ENCODE measurements at places on chromosomes 3 and 15. TPM values are rescaled to one million over a fixed set of nuclear protein-coding genes. Genes with fewer than 3 reads are reported as not detected.

DNA sequence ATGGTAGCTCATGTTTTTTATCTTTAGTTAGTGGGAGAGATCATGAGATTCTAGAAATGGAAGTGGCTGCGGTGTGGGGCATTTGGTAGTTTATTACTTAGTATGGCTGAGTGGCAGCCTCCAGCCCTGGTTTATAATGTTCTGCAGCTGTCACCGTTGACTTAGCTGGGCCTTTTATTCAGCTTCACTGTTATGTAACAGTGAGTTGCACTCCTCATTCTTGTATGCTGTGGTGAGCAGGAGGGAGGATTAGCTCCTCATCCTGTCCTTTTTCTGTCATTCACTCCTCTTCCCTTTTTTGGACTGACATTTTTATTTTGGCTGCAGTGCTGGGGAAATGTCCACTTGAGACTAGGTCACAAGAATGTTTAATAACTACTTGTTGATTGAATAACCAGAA lies 29.5 kb downstream of the RAD54L2 start:
- H3K4me3 ChIP-seq, result no peak overlapping the region
- H3K4me1 ChIP-seq, result peaks cover 8% of the 10 kb centered on the region
- H3K27ac ChIP-seq, result no peak overlapping the region
- H3K36me3 ChIP-seq, result peaks cover 4% of the 10 kb centered on the region

DNA sequence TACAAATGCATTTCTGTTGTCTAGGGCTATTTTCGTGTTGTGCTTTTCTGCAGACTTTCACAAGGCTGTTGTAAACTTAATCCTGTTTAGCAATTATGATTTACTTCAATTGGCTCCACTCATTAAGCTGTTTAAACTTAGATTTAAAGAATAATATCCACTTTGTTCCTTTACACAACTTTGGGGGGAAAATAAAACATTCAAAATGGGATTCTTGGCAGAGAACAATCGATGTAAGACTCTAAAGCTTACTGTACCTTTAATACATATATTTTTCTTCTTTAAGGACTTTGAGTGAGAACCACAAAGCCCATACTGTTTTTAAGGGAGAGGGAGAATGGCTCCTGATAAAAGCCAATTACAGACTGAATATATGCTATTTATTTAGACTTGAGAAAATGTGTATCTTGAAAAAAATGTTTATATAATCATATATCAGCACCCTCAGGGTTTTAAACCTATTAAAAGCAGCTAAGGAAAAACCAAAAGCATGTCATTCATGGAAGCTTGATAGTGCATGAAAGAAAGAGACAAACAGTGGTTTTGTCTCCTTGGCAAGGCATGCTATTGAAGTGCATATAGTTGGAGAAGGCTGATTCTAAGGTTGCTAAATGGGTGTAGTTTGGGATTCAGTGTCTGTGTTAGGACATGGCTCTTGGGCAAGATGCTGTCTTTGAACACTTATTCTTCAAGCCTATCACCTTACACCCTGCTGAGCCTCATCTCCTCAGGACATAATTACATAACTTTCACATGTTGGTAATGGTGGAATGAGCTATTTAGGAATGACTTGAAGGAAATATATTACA lies 293.4 kb upstream of the TBC1D5 start:
- H3K27me3 ChIP-seq, result no peaks in the 10 kb centered on the region
- peaks cover 1% of the 10 kb centered on the region for H3K36me3 ChIP-seq
- DNase-seq, result no peak
- no peak overlapping the region for H3K27ac ChIP-seq

GRCh38 chr15:52731732-52732470 lies 52.7 kb upstream of the ATOSA start:
- no peak overlapping the region for H3K4me3 ChIP-seq
- peaks cover 4% of the 10 kb centered on the region for H3K4me1 ChIP-seq
- no peak for DNase-seq
- no peaks in the 10 kb centered on the region for H3K27me3 ChIP-seq
- H3K27ac ChIP-seq, result no peak overlapping the region
- H3K36me3 ChIP-seq, result no peaks in the 10 kb centered on the region

DNA sequence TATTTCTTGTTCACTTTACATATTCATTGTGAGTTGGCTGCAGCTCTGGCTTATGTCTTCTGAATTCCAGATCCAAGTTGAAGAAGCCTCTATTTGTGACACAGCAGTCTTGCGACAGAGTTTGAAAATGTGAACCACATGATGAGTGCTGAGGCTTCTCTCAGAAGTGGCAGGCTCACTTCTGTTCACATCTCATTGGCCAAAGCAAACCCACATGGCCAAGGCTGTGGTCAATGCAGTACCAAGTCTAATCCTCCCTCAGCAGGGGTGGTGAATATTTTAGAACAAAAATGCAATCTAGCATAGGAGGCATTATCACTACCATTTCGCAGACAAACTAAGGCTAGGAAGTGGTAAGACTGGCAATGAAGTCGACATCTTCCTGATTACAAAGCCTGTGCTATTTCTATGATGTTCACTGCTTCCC lies 45.2 kb downstream of the CDCP1 start:
- no peak overlapping the region for H3K27ac ChIP-seq
- H3K4me3 ChIP-seq, result no peak overlapping the region
- H3K36me3 ChIP-seq, result no peaks in the 10 kb centered on the region
- peaks cover 17% of the 10 kb centered on the region for H3K27me3 ChIP-seq

- peaks cover 12% of the 10 kb centered on the region for H3K27me3 ChIP-seq
- H3K4me3 ChIP-seq, result no peak overlapping the region
- H3K4me1 ChIP-seq, result peaks cover 12% of the 10 kb centered on the region
- no peak for DNase-seq
Measured at GRCh38 chr3:157956850-157957249, 149.4 kb downstream of the SHOX2 start.

- no peaks in the 10 kb centered on the region for H3K4me1 ChIP-seq
- no peaks in the 10 kb centered on the region for H3K27me3 ChIP-seq
- no peak overlapping the region for H3K4me3 ChIP-seq
- DNase-seq, result no peak
Measured at GRCh38 chr3:147864754-147865354, 455.7 kb downstream of the ZIC1 start.

GRCh38 chr3:143218166-143218835 lies 98.7 kb downstream of the CHST2 start:
- no peaks in the 10 kb centered on the region for H3K36me3 ChIP-seq
- no peak overlapping the region for H3K4me3 ChIP-seq
- no peak overlapping the region for H3K27ac ChIP-seq

DNA sequence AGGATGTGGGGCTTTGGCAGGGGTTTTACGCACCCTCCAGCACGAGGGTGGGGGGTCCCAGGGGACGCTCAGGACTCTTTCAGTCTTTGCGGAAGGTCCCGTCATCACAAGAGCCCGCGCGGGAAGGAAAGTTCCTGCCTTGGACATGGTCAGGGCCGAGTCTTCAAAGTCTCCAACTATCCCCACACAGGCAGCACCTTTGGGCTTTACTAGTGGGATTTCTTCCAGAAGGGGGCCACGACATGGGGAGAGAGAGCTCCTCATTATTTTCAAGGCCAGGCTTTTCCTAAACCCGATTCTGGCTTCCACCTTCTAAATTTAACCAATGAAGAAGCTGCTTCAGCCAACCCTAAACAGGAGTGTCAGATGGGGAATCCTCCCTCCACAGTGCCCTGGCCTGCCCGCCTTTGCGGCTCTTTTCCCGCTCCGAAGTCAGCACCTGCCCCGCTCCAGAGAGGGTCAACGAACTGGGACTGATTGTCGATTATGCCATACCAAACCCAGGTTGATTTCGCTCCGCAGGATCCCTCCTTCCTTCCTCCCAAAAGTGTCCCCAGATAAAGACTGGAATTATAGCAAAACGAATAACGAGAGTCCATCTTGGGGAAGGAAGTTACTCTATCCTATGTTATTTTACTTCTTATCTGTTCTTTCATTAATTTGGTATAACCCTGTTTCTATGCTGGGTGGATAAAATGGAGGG lies 11.0 kb downstream of the SHOX2 start:
- peak overlapping the region; percentile 36 for H3K4me3 ChIP-seq
- no peak for DNase-seq
- peaks cover 2% of the 10 kb centered on the region for H3K36me3 ChIP-seq

DNA sequence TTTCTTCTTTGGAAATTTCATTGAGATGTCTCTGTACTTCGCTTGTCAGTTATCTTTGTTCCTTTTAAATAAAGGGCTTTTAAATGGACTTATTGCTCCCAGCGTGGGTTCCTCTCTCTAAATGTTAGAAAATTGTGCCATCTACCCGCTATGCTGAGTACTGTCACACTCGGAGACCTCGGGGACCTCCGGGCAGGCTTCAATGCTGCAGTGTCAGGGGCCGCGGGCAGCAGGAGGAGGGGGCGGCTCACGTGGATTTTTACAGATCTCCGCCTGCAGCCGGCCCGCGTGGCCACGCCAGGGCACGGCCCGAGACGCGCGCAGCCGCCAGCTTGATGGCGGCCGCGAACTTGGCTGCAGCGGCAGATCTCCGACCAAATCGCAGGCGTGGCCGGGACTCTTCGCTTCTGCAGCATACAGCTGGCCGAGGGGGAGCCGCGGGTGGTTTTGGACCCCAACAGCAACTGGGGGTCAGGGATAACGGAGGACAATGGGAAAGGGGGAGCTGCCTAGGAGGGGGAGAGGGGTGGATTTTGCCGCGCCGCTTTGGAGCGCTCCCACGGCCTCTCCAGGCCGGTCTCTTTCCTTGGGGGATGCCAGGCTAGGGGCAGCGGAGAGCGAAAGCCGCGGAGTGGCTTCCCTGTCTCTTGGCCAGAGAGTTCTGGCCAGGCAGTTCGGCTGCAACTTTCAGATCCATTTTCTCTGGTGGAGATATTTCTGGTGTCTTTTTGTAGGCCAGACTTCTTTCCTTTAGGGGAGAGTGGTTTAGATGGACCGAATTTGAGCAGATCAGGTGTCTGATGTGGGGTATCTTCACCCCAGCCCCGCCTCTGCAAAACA lies 15.3 kb downstream of the NR2F2 start:
- peaks cover 29% of the 10 kb centered on the region for H3K36me3 ChIP-seq
- peak; percentile 73 for DNase-seq
- peak overlapping the region; percentile 96 for H3K4me3 ChIP-seq
- peak overlapping the region; percentile 58 for H3K27ac ChIP-seq

DNA sequence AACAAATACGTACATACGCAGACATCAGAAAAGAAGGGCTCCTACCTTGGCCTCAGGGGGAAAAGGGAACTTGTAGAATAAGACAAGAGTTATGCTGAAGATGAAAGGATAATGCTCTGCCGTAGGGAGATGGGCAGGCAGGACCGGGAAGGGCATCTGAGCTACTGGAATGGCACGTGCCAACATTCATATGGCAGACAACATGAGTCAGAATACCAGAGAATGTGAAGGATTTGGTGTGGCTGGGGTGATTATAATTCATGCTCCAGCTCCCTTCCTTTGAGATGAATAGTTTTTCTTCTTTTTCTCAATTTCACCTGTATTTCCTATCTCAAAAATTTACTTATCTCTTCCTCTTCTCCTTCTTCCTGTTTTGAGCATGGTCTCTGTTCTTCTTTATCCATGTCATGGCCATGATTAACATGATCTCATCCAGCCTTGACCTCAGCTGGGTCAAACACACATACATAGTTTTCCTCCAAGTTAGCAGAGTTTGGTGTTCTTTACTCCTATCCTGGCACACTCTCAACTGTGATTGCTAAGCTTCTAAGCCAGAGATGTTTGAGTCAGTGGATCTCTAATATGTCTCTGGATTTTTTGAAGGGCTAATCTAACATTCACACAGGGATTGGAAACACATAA lies 507.0 kb downstream of the FOXP1 start:
- DNase-seq, result no peak
- H3K4me3 ChIP-seq, result no peak overlapping the region
- H3K27me3 ChIP-seq, result no peaks in the 10 kb centered on the region
- no peaks in the 10 kb centered on the region for H3K36me3 ChIP-seq

GRCh38 chr15:100638177-100638730 lies 35.9 kb downstream of the ASB7 start:
- no peak overlapping the region for H3K4me3 ChIP-seq
- no peak overlapping the region for H3K27ac ChIP-seq
- DNase-seq, result no peak
- H3K36me3 ChIP-seq, result no peaks in the 10 kb centered on the region

DNA sequence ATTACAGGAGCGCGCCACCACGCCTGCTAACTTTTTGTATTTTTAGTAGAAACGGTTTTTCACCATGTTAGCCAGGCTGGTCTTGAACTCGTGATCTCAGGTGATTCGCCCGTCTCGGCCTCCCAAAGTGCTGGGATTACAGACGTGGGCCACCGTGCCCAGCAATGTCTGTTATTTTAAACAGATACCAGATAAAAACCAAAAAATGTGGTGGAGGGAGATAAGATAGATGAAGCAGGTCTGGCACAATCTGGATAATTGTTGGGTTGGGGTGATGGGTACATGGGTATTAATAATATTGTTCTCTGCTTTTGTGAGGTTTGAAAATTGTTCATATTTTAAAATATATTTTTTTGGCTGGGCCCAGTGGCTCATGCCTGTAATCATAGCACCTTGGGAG lies 4.7 kb downstream of the RNF111 start:
- DNase-seq, result no peak
- no peak overlapping the region for H3K27ac ChIP-seq
- peaks cover 5% of the 10 kb centered on the region for H3K27me3 ChIP-seq

GRCh38 chr3:144178607-144179006 lies 207.0 kb downstream of the DIPK2A start:
- no peak for DNase-seq
- no peaks in the 10 kb centered on the region for H3K4me1 ChIP-seq
- H3K36me3 ChIP-seq, result no peaks in the 10 kb centered on the region
- no peak overlapping the region for H3K27ac ChIP-seq

GRCh38 chr3:27202959-27203358 lies 166.2 kb downstream of the NEK10 start:
- H3K4me3 ChIP-seq, result no peak overlapping the region
- H3K27me3 ChIP-seq, result no peaks in the 10 kb centered on the region
- no peaks in the 10 kb centered on the region for H3K36me3 ChIP-seq
- DNase-seq, result no peak
- H3K4me1 ChIP-seq, result no peaks in the 10 kb centered on the region
- no peak overlapping the region for H3K27ac ChIP-seq

GRCh38 chr15:72372361-72372760 lies 3.5 kb downstream of the HEXA start:
- no peak for DNase-seq
- H3K4me3 ChIP-seq, result no peak overlapping the region
- peaks cover 29% of the 10 kb centered on the region for H3K4me1 ChIP-seq
- no peaks in the 10 kb centered on the region for H3K36me3 ChIP-seq
- H3K27me3 ChIP-seq, result peaks cover 16% of the 10 kb centered on the region
- no peak overlapping the region for H3K27ac ChIP-seq

DNA sequence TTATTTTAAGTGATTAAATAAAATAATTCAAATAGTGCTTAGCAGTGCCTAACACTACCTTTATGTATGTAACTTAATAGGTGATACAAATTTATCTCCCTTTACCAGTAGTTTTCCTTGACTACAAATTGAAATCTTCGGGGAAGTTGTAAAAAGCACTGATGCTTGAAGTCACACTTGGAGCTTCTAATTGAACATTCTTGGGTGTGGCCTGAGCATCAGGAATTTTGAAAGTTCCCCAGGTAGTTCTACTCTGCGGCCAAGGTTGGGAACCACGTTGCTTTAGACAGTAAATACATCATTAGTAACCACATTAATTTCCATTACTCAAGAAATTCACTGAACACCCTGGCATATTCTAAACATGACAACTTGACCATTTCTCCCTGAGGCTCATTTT lies 351.4 kb downstream of the CNTN6 start:
- peaks cover 31% of the 10 kb centered on the region for H3K4me1 ChIP-seq
- H3K36me3 ChIP-seq, result no peaks in the 10 kb centered on the region
- no peak for DNase-seq
- no peak overlapping the region for H3K27ac ChIP-seq

The DGKG gene
- total RNA-seq, result 0.18 TPM

The CLDN18 gene
- not detected for total RNA-seq

The MYRIP gene
- 0.48 TPM for total RNA-seq

The ITGB5 gene
- 81.9 TPM for total RNA-seq

The KCNAB1 gene
- 0.79 TPM for total RNA-seq

Measured in neural crest cell (in vitro differentiated cells).